Stimulated activated memory B cell treated with anti-CD40 and anti-IgM and Interleukin-4, amounts not matched to agents 10 μg/mL and 1 μg/mL and 100 μg/mL, for 72 hours (primary cell): ENCODE measurements at places on chromosomes 4 and X.

DNA sequence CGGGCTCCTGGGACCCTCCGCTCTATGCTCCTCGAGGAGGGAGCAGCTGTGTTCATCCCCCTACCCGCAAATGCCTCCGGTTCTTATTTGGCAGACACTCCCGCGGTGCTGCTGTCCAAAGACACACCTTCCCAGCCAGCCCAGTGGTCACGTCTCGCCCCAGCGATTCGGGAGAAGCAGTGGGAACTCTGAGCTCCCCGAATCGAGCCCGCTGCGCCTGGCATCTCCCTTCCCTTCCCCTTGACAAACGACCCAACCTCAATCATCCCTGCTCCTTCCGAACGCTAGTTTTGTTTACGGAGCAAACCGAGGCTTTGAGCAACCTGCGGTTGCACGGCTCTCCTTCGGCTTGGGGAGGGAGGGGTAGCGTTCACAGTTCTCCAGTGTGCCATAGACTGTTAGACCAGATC is 317 bp upstream of the FRMPD4 start:
- no peak for ATAC-seq

- ATAC-seq = no peak
Observed at GRCh38 chrX:109601486-109601885, 23.5 kb downstream of the KCNE5 start.

DNA sequence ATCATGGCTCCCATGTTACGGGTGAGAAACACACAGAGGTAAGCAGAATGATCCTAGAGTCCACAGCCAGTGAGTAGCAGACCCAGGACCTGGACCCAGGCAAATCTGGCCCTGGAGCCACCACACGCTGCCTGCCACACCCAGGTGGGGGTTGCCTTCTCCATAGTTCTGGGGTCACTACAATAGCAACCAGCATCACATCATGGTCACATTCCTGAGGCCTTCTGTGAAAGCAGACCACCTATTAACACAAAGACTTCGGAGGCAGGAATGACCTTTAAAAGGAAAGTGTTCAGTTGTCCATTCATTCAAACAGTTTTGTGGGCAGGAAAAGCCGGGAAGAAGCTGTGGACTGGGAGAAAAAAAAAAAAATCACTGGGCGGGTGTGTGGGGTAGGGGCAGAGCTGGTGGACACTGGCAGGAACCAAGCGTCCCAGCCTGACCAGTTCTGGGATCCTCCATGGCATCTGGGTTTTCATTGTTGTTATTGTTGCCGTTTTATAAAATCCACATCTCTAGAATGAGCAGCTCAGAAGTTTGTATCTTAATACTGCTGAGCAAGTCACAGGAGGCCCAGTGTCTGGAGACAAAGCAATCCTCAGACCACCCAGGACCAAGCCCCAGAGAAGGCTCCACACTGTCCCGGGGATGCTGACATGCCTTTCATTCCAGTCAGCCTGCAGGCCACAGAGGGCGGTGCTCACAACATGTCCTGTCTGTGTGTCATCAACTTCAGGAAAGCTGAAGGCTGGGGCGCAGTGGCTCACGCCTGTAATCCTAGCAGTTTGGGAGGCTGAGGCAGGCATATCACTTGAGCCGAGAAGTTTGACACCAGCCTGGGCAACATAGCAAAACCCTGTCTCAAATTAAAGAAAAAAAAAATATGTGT is 67.0 kb downstream of the SEL1L3 start:
- no peak for ATAC-seq

GRCh38 chr4:83440148-83440814 is 15.3 kb downstream of the HELQ start:
- no peak for ATAC-seq

- ATAC-seq = no peak
Observed at GRCh38 chrX:38365954-38366353, 13.6 kb downstream of the OTC start.
